Iris pigment epithelial cell (primary cell): ENCODE measurements at places on chromosomes 5 and 9.

GRCh38 chr9:15300218-15300617 lies 6.8 kb downstream of the TTC39B start:
- DNase-seq, result peak; percentile 41

DNA sequence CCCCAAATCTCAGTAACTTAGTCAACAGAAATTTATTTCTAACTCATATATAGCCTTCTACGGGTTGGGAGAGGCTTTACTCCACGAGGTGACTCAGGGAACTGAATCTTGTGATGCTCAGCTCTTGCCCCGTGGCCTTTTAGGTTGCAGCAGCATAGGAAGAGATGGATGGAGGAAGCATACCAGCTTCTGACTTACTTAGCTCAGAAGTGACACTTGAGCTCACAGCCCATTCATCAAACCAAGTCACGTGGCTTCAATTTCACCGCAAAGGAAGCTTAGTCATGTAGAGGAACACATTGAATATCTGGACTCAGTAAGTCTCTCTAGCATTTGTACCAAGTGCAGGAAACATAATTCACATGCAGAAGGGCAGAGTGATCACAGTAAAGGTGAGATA lies 124.1 kb upstream of the KCNN2 start:
- DNase-seq, result peak; percentile 87

DNA sequence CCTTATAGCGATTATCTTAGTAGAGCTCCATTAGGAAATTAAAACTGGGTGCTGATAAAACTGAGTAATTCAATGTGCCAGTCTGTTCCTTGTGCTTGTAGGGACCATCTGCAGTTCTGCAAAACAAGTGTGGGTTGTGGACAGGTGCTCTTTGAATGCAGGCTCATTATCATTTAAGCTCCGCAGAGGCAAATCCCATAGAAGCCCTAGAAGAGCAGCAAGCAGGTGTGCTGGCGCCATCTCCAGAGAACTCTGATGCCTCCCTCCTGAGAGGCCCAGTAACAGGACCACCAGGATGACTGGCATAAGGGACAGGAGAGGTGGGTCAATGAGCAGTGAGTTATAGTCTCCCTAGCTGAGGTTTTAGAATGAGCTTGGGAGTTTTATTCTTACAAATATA lies 1342.4 kb upstream of the DMAC1 start:
- no peak for DNase-seq

DNA sequence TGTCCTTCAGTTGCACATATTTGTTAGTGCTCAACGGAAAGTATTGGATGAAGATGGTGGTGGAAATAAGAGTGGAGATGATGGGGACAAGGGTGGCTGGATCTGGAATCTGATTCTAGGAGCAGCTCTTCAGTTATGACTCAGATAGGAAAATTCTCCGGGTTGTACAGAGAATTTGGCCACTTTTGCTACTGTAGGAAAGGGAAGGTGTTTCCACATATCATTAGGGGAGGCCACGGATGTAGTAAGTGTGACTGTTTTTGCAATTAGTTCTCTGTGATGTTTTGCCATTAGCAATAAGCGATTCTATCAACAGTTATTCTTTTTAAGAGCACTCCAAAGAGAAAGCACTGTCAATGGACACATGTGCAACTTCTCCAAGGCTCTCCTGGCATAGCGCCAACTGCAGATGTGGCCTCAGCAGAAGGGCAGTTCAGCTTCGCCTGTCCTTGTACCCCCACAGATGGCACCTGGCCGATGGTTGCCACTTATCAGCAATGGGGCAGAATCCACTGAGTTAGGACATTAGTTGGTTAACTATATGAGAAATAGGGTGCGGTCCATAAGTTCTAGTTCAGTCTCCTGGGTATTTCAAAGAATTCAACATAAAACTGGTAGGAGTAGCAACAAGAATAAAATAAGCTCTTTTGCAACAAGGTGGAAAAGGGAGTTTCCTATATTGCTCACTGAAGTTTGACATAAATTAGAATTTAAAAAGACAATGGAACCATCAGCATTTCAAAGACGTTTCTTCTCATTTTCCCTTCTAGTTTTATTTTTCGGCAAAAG lies 96.3 kb downstream of the ARSB start:
- DNase-seq, result no peak

- DNase-seq, result no peak
Observed at GRCh38 chr9:128159522-128159783, 612 bp upstream of the BBLN start.

DNA sequence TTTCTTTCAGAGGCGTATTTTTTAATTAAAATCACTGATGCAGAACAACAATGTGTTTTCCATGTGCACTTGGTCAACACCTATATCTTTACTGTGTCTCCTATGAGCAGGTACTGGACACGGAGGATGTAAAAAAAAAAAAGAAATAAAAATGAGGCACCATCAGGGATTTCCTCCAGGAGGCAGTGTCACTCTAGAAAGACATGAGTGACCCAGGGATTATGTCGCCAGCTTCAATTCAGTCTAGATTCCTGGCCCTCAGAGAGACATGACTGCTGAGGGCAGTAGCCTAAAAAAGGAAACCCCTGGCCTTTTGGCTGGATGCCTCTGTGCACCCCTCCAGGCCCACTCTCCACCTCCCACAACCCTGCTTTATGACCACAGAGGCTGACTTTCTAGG lies 18.3 kb upstream of the IL33 start:
- no peak for DNase-seq
